ENCODE measurements at places on chromosomes 16 and 17.

DNA sequence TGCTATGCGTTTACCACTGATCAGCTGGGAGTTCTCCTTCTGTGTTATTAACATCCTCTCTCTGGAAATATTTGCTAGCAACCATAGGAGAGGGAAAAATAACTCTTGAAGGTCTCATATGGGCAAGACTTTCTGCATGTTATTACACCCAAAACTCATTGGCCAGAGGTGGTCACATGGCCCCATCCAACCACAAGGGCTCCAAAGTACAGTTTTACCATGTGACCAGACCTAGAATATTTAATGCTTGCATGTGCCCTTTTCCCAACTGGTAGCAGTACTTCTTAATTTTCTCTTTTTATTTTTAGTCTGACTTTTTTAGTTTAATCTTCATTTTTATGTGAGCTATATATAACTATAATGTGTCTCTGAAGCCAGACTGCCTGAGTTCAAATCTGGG is 141.0 kb upstream of the NOG start:
- H3K36me3 ChIP-seq: no peaks in the 10 kb centered on the region
- no peaks in the 10 kb centered on the region for H3K27me3 ChIP-seq
- no peaks in the 10 kb centered on the region for H3K4me1 ChIP-seq

GRCh38 chr16:66936889-66937554 is 1.7 kb downstream of the CES2 start:
- no peaks in the 10 kb centered on the region for H3K27me3 ChIP-seq
- no peak overlapping the region for H3K4me3 ChIP-seq
- peaks cover 6% of the 10 kb centered on the region for H3K4me1 ChIP-seq
- H3K27ac ChIP-seq: no peak overlapping the region

GRCh38 chr16:2516391-2517240 is 2.9 kb downstream of the ATP6V0C start:
- peaks cover 8% of the 10 kb centered on the region for H3K36me3 ChIP-seq
- H3K4me3 ChIP-seq: no peak overlapping the region
- H3K27me3 ChIP-seq: no peaks in the 10 kb centered on the region

- H3K27me3 ChIP-seq: no peaks in the 10 kb centered on the region
- no peak for DNase-seq
- H3K4me1 ChIP-seq: no peaks in the 10 kb centered on the region
- H3K4me3 ChIP-seq: no peak overlapping the region
Measured at GRCh38 chr16:47861999-47862398, 293.8 kb downstream of the ABCC12 start.

DNA sequence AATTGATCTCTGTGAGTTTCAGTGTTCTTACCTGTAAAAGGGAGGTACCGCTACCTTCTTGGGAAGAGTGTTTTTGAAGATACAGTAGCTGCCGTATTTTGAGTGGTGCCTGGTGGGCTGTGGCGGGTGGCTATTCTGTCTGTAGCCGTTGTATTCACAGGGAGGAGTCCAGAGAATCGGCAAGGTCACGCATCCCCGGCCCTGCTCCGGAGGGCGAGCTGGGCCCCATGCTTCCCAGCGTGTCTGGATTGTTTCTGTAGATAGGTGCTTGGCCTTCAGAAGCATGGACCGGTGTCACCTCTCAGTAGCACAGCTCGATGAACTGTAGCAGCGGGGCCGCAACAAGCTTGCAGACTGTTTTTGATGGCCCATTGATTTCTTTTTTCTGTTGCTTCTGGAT is 295.6 kb downstream of the CPPED1 start:
- no peaks in the 10 kb centered on the region for H3K36me3 ChIP-seq
- no peaks in the 10 kb centered on the region for H3K4me1 ChIP-seq
- no peak overlapping the region for H3K27ac ChIP-seq
- no peak for DNase-seq
- H3K4me3 ChIP-seq: no peak overlapping the region

DNA sequence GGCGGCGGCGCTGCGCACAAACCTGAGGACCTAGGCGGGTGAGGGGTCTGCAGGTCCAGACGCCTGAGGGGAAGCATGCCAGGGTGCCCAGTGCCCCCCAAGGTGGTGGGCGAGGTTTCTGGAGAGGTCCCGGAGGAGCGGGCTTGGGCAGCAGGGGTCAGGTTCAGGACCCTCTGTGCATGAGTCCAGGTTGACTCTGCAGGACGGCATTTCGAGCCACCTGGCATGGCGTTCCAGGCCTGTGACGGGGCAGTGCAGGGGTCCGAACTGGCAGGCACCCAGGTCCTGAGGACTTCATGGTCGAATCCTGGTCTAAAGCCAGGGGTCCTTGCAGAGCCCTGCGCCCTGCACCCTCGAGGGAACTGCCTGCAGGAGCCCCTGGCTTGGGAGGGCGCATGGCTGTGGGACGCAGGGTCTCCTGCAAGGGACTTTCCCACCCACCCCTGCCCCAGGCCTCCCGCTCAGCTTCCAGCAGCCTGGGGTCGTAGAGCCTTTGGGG is 3.5 kb downstream of the SLC16A3 start:
- peaks cover 25% of the 10 kb centered on the region for H3K4me1 ChIP-seq
- H3K27ac ChIP-seq: peak overlapping the region; percentile 69
- no peaks in the 10 kb centered on the region for H3K27me3 ChIP-seq

DNA sequence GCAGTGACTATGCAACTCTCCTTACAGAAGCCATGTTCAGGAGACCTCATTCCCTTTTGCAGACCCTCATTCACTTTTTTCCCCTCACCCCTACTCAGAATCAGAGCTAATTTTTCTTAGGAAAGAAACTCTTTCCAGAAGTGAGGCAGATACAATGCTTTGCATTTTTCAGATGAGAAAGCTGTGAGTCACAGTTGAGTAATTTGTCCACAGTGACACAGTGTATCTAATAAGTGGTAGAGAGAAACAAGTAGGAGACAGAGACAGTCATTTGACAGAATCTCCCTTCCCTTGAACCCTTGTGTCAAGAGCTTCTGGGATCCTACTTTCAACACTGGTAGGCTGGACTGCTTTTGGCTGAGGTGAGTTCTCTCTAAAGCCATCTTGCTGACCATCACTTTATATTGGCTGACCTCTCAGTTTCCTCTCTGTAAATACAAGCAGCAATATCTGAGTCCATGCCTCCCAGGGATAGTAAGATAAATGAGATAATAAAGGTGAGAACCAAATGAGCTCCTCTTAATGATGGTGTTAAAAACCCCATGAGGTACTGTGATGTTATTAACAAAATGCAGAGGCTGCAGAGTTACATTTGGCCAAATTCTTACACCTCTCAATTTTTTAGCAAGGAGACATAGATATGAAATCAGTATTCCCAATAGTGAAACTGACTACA is 130.8 kb downstream of the CA10 start:
- H3K27me3 ChIP-seq: no peaks in the 10 kb centered on the region
- H3K4me3 ChIP-seq: no peak overlapping the region
- no peak for DNase-seq
- no peak overlapping the region for H3K27ac ChIP-seq
